ENCODE measurements at places on chromosomes 12 and 14.

GRCh38 chr12:67025543-67026114 is 243.5 kb upstream of the CAND1 start:
- DNase-seq = no peak

- no peak for DNase-seq
Measured at GRCh38 chr14:53942970-53943750, 13.5 kb downstream of the BMP4 start.

DNA sequence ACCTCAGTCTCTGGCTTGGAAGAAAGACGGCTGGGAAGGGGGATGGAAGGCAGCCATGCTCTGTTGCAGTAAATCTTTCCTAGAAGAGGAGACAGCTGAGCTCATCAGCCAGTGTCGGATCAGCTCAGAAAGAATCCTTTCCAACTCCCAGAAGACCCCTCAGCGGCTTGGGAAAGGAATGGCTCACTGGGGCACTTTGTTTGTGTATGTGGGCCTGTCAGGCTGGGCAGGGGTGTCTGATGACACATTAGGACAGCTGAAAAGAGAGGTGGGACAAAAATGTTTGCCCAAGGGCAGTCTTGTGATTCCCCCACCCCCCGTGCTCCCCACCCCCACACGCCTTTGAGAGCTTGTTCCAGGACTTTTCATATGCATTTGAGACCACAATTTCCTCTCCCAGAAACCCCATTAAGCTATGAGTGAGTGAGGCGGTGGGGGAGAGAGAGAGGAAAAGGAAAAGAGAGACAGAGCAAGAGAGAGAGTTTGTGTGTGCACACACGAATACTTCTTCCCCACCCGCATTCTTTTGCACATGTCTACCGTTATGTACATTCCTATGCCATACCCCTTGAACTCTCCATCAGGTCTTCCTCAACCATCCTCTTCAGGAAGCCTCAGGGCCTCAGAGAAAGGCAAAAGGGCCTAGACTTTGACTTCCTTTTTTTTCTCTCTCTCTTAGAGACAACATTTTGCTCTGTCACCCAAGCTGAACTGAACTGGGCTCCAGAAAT is 198.9 kb downstream of the ZFP36L1 start:
- no peak for DNase-seq

DNA sequence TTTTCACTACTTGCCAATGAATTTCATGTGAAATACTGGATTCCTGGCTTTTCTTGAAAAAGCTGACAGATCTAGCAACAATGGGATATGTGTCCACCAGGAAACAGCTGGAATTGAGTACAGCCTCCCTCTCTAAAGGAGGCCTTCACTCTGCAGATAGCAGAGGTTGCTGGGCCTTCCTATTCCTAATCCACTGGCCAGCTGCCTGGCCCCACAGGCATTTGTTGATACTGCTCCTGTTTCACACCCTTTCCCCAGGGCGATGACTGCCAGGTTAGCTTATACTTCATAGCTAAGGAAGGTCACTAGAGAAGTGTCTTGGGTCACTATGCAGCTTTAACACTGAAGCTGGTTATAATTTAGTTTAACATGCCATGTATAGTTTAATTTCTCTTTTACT is 87.5 kb upstream of the PDZRN4 start:
- DNase-seq = no peak

DNA sequence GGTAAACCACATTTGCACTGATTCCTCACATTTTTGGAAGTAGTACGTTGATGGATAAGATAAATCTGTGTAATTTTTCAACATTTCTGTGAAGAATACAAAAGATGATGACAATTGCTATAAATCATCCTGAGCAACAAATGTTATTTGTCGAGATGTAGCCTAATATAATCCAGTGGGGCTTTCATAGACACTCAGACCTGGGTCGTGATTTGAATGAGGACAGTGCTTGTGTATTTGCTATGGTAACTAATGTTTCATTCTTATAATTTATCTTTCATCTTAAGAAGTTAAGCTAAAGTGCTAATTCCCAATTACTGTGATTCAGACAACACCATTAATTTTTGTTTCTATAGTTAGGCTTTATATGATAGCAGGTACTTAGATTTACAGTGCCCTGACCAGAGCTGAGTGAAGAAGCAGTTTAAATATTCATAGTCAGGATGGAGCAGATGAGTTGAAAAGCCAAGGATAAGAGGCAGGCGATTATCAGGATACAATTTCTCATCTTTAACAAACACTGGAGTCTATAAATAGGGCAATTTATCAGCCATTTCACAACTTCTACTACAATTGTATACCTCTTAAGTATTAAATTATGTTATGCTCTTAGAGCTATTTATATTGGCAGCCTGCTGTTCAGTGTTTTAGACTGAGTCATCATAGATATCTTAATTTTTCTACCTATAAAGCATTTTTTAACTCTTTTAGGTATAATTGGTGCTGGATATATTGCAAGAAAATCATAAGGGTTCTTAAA is 359.9 kb downstream of the TRHDE start:
- DNase-seq = no peak

- no peak for DNase-seq
Measured at GRCh38 chr12:93379326-93379980, 1.7 kb downstream of the NUDT4 start.

GRCh38 chr14:57122129-57122528 is 146.6 kb downstream of the EXOC5 start:
- DNase-seq = no peak

DNA sequence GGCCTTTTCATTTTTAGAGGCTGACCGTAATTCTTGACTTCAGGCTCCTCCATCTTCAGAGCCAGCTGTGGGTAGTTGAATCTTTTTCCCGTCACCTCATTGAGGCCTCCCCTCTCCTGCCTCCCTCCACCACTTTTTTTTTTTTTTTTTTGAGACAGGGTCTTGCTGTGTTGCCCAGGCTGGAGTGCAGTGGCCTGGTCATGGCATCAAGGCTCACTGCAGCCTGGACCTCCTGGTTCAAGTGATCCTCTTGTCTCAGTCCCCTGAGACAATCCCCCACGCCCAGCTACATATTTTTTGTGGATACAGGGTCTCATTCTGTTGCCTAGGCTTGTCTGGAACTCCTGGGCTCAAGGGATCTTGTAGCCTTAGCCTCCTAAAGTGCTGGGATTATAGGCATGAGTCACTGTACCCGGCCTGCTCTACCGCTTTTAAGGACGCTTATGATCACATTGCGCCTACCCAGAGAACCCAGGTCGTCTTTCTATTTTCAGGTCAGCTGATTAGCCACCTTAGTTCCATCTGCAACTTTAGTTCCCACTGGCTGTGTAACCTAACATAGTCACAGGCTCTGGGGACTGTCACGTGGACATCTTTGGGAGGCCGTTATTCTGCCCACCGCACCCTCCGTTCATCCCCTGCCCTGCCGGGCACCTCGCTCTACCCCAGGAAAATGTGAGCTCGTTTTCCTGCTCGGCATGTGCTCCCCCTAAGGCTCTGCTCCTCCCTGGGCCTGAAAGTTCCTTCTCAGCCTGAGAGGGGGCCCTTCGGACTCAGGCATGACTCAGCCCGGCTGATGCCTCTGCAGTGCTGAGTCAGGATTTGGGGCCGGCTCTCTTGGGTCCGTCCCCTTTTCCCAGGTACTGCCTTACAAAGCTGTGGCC is 13.4 kb downstream of the TNFAIP2 start:
- no peak for DNase-seq

- DNase-seq = no peak
Measured at GRCh38 chr14:100391724-100392123, 68.6 kb downstream of the SLC25A47 start.

DNA sequence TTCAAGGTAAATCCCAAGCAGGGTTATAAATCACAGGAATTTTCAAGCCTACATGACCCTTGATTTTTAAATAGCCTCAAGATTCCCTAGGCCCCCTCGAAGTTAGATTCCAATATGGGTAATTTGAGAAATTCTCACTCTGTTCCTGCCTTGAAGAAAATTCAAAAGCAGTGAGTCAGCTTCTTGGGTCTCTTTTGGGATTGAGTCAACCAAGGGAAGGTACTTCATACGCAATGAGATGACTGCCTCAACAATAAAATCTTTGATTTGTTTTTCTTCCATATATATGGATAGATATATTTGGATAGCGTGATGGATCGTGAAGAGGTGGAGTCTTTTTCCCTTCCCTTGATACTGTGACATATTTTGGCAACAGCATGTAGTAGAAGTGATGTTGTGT is 180.4 kb upstream of the ATP2B1 start:
- DNase-seq = no peak

DNA sequence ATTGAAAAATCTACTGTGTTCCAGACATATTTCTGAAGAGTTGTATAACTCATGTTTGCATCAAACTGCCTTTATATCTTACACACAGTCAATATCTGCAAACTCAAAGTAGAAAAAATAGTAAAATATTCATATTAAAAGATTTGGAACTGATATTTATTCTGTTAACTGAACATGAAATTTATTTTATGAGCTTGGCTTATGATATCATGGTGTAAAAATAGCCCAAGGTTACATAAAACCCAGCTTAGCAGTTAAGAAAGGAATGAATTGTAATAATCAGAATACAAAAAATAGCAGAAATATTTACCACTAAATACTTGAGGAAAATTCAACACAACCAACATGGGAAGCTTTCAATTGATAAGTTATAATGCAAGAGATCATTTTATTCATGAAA is 367.9 kb downstream of the FLRT2 start:
- DNase-seq = no peak

GRCh38 chr14:103538291-103539055 is 9.5 kb downstream of the TRMT61A start:
- DNase-seq = no peak

GRCh38 chr14:64877846-64878245 is 1.9 kb downstream of the SPTB start:
- no peak for DNase-seq

Measured in NCI-H187 (cell line).